Activated effector memory CD4-positive, alpha-beta T cell treated with anti-CD3 and anti-CD28 coated beads, Interleukin-2, amount 50 U/mL, for 16 hours (primary cell): ENCODE measurements at places on chromosomes 6 and 20.

GRCh38 chr6:124226396-124226795 lies 422.7 kb downstream of the NKAIN2 start:
- DNase-seq: no peak

DNA sequence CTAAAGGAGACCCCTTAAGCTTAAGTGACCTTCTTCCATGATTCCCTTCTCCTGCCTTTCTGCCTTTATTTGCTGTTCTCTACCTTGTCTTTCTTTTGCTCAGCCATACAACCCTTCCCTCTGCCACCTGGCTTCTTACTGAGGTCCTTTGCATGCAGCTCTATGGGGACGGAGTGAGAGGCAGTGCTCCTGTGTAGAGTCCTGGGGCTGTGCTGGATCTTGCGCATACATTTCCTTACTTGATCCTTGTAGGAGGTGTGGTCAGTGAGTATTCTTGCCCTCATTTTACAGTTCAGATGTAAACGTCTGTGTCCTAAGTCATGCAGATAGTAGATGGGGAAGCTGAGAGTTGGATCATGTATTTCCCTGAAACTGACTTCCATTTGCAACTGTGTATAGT lies 5.7 kb downstream of the SASH1 start:
- DNase-seq: no peak

DNA sequence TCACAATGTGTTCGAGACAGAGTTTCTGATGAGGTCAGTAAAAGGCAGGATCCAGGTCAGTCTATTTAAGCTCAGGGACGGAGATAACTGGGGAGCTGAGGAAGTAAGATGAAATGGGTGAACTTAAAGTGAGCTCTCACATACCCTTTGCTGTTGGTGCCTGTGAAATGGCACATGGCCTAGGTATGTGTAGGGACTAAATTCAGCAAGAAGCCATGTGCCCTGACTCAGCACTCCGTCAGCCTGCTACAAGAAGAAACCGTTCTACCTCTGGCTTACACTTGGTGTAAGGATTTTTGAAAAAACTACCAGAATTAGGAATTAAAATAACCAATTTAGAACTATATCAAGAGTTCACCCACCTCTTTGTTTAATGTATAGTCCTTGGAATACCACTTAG lies 41.1 kb upstream of the TRDN start:
- DNase-seq: no peak

DNA sequence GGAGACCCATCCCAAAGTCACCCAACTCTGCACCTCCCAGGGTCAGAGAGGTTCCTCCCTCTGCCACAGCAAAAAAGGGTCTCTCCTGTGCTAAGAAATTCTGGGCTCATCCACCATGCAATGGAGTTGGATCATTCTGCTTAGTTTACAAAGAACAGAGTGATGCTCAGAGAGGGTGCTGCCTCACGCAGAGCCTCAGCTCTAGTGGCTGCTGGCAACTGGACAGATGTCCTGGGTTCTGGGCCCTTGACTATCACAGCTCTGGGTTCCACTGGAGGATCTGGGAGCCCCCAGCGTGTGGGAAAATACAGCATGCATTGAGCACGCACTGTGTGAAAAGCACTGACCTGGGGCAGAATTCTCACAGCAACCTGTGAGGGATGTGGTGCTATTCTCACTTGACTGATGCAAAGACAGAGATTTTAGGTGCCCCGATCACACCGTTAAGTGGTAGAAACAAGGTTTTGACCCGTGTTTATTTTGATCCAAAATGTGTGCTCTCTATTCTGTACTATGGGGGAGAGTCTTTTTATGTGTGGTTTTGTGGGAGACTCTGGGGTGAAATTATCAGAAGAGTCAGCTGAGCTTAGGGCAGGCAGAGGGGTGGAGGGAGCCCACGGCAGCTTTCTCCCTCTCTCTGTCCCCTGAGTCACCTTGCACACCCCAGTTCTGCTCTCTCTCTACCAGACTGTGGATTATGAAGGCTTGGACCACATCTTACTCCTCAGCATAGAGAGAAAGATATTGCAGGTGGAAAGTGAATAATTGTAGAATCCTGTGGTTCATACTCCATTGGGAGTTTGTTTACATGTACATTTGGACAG lies 19.9 kb downstream of the TREML4 start:
- DNase-seq: no peak

DNA sequence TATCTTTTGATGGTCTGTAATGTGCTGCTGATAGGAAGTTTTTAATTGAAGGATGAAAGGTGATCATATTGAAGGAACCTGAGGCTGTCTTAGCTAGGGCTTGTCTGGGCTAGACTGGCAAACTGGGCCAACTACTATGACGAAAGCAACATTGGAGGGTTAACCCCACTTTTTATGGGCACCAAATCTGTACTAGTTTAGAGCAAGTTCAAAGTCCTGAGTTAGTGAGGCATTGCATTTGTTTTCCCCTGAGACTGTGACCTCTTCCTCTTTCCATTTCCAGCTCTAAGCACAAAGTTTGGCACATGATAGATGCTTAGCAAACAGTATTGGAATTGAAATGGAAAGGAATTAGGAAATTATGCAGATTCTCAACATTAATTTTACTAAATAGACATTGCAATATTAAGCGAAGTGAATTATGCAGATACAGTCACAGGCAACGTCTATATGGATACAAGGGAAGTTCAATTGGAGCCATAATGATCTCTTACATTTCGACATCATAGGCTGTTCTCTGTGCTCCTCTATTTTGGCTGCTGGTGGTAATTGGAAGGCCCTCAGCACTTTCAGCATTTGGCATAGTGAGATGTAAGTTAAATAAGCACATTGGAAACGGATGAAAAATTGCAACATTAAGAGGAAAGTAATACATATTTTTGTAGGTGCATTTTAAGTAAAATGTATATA lies 22.2 kb downstream of the CEP57L1 start:
- DNase-seq: no peak

GRCh38 chr6:31011153-31011552 lies 879 bp downstream of the MUC22 start:
- no peak for DNase-seq

DNA sequence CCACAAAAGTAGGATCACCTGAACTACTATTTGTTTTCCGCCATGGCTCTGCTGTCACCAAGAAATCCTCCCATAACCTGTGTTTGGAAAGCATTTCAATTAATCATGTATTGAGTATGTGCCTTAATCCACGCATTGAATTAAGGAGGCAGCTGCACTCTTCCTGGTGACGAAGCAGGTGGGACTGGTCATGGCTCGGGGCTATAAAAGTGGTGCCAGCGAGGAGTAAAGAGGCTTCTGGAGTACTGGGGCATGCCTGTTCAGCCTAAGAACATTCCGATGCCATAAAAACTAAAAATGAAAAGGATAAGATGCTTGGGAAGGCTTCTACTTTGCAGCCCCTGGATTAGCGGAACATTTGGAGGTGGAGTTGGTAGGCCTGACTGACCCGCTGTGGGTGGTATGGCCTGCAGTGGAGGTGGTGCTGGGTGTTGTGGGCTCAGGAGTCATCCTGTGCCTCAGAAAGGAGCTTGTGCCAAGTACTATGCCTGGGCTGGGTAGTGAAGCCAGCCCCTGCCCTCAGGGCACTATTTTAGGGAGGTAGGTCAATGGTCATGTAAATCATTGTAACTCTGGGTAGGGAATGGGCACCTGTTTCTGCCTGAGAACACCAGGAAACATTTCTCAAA lies 110.5 kb downstream of the B3GAT2 start:
- DNase-seq: no peak

DNA sequence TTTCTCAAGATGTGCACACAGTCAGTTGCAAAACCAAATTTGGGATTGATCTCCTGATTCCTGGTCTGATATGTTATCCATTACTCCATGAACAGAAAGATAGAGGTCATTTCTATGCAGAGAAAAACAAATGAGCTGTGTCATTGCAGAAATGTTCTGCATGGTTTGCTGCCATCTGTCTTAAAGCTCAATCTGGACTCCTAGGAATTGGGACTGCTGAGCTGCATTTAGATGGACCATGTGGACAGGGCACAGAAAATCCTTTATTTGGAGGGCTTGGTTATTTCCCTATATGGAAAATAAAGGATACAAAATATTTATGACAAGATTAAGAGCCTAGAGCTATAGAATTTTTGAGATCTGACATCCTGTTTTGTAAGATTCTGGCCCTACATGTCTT lies 91.3 kb downstream of the ADGRB3 start:
- DNase-seq: no peak

DNA sequence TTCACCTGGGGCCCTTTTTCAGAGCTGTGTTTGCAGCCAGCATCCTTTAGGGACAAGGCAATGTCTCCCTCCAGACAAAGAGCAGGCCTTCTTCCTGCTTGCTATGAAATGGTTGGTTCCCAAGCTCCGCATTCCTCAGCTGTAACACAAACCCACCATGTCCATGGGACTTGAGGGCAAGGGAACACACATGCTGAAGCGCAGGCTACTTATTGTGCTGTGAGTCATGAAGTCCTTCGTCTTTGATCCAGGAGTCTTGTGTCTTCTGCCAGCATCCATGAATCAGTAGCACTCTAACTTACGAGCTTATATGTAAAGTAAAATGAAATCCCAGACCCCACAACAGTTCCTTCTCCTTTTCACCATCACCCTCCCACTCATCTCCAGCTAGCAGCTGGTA lies 59.0 kb downstream of the ANKRD60 start:
- DNase-seq: no peak

DNA sequence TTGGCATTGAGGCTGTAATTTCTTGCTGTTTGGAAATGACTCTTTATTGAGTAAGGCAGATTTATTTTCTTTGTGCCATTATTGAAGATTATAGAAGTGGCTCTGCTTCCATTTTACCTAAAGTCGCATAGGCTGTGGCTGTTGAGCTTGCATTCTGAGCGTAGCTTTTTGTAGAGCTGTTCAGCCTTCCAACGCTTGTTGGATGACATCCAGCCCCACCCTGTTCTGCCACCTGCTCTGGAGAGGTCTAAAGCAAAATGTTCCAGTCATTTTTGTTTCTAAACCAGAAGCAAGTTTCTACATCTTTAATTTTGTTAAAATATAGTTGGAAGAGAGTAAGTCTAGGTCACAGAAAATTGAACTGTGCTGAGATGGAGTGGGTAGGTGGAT lies 24.4 kb downstream of the UST start:
- DNase-seq: no peak
